ENCODE measurements at places on chromosomes 16 and 17.
A peak's percentile ranks its signal among the peaks of the same experiment; 100 is the strongest.

DNA sequence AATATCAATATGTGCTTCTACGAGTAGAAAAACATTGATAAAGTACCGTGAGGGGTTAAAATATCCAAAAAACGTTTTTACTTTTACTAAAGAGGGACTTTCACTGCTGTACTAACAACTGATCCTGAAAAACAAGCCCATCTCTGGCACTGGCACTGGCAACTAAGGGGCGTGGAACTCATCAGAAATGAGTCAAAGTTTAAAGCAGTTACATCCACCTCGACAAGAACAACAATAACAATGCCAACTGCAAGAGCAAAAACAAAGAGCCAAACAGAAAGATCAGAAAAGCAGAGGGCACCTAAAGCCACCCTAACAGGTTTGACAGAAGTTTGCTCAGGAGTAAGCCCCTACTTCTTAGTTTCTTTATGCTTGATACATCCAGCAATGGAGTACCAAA is 13.1 kb downstream of the MBTPS1 start:
- DNase-seq = no peak

- DNase-seq = no peak
These were observed 64.8 kb upstream of the KIFC3 start for GRCh38 chr16:57867000-57867561.

GRCh38 chr17:42253578-42253977 is 22.6 kb downstream of the STAT5B start:
- no peak for DNase-seq

DNA sequence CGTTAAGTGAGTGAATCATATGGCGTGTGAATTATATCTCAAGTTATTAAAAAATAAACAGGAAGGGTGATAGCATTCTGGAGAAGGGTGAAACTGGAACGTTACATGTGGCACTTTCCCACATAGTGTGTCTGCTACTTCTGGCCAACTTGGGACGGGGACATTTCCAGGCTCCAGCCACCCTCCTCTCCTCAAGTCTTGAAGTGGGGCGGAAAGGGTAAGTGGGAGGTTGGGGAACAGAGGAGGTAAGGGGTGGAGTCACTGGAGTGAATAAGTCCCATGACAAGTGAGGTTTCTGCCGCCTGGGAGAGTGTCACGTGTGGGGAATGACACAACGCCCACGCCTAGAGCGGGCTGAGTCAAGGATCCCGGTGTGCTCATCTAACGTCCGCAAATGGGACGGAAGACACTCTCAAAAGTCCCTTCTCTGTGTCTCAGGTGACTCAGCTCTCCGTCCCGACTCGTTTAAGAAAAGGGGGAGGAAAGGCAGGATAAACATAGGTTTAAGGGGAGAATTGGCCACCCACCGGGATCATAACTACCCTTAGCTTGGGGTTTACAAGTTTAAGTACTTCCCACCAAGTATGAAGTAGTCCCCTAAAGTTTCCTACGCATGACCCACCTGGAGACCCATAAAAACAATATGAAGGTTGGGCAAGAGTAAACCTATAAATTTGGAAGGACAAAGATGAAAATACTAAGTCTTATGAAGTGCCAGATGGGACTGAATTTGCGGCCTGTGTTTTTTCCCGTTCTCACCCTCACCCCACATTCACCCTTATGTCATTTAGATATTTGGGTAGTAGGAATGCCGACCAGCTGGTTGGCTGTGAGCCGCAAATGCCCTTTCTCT is 1.2 kb upstream of the SPAG9 start:
- DNase-seq = peak; percentile 99

DNA sequence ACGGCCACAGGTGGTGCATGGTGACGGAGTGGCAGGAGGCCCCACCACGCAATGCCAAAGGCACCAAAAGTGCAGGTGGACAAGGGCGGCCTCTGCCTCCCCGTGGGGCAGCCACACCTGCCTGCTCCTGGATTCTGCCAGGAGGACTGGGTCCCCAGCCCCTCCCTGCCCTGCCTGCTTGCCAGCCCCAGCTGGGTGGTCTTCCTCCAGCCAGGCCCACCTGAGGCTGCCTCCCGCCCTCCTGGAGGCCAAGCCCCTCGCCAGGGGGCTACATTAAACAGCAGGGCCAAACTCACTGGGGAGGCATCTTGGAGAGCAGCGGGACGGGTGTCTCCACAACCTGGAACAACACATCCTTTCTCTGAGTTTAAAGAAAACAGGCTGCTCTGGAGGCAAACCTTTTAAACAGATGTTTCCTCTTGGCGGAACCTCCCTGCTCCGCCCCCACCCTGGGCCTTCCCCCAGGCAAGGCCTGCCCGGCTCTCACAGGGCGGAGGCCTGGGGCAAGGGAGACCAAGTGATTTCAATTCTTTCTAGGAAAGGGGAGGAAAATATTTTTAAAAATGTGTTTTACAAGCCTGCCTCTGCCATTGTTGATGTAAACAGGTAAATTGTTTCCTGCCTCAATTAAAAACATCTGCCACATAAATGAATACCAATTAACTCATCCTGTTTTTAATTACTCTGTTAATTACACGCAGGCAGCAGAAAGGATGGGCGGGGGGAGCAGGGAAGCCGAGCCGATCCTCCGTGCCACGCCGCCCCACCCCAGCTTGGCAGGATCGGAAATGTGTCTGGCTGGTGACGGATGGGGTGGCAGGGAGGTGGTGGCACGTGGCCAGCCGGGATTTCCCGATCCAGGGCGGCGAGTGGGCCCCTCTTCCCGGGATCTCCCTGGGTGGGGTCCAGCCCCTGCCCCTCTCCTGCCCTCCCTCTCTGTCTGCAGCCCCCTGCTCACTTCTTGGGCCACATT is 54.4 kb upstream of the PABPN1L start:
- no peak for DNase-seq

DNA sequence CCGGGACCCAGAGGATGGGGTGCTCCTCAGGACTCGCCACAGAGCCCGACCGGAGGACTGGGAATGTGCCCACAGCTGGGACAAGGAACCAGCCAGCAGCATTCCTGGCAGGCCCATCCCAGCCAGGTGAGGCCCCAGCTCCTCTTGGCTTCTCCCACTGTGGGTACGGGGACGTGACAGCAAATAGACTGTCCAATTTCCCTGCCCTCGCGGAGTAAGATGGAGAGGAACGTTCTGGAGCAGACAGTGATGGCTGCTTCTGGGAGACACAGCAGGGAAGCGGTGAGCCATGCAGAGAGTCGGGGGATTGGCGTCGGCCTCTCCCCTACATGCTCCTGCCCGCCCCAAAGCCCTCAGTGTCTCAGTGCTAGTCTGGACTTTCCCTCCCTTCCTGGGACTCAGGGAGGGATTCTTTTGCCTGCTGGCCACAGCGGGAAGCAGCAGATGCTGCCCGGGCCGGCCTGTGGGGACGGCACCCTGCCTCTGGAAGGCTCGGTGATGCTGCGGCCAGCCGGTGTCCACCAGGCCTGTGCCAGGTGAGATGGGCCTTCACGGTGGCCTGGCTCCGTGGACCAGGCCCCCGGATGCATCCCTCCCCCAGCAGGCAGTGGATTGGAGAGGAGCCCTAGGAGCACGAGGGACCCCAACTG is 89.1 kb downstream of the SEC14L1 start:
- no peak for DNase-seq

DNA sequence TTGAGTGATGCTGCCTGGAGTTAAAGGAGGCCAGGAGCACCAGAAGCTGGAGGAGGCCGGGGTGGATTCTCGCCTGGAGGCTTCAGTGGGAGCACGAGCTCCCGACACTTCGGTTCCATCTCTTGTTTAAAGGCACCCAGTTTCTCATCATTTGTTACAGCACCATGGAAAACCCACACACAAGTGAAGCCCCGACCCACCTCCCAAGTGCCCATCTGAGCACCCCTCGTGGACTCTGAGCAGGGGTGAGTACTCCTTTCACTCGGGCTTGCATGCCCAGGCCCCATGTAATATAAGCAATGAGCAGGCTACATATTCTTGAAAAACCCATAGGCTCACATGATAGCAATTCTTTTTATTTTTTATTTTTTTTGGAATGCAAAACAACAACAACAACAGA is 196.9 kb upstream of the MAF start:
- no peak for DNase-seq

DNA sequence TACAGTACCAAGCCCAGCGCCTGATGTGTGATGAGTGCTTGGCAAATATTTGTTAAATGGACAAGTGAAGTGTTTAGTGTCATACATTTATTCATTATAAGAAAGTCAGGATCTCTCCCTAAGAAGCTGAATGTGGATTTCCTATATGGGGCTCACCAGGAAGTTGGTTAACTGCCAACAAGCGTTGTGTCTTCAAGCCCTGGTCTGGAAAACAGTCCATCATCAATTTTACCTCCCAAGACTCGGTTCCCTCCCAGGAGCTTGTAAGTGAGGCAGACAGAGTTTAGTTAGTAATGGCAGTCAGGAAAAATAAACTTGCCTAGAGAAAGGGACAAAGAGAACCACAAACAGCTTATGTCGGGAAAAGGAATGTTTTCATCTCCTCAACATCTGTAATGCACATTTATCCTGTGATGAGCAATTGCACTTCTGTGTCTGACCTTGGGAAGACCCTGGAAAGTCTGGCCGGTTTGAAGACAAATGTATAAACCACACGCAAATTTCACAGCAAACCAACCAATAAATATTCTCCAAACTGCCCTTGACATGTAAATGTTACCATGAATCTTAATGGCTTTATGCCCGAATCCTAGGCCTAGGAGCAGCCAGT is 28.3 kb downstream of the C16orf95 start:
- DNase-seq = no peak

- no peak for DNase-seq
These were observed 47.9 kb upstream of the ARHGAP17 start for GRCh38 chr16:25063102-25063501.

GRCh38 chr17:42411361-42411760 is 11.7 kb downstream of the CAVIN1 start:
- DNase-seq = no peak

DNA sequence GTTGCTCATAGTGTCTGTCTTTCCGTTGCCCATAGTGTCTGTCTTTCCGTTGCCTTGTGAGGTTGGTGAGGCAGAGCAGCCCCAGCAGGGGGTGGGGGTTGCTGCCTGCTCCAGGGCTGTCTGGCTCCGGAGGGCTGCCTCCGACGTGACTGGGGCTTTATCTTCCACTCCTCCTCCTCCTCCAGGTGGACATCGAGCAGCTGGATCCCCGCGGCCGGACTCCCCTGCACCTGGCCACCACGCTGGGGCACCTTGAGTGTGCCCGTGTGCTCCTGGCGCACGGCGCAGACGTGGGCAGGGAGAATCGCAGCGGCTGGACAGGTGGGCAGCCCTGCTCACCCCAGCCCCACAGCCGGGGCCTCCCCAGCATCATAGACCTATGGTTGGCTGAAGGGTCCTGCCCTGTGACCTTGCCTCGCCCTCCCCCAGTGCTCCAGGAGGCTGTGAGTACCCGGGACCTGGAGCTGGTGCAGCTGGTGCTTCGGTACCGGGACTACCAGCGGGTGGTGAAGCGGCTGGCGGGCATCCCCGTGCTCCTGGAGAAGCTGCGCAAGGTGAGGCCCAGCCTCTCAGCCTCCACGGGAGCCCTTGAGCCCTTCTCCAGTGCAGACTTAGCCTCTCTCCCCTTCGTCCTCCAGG is 14.7 kb downstream of the ANKRD13B start:
- no peak for DNase-seq

DNA sequence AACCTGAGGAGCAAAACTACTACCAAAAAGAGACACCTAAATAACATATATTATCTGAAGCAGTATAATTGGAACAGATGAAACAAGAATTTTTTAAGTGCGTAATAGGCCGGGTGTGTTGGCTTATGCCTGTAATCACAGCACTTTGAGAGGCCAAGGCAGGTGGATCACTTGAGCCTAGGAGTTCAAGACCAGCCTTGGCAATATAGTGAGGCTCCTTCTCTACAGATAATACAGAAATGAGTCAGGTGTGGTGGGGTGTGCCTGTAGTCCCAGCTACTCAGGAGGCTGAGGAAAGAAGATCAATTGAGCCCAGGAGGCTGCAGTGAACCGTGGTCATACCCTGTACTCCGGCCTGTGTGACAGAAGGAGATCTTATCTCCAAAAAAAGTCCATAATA is 294.2 kb upstream of the AXIN2 start:
- no peak for DNase-seq

DNA sequence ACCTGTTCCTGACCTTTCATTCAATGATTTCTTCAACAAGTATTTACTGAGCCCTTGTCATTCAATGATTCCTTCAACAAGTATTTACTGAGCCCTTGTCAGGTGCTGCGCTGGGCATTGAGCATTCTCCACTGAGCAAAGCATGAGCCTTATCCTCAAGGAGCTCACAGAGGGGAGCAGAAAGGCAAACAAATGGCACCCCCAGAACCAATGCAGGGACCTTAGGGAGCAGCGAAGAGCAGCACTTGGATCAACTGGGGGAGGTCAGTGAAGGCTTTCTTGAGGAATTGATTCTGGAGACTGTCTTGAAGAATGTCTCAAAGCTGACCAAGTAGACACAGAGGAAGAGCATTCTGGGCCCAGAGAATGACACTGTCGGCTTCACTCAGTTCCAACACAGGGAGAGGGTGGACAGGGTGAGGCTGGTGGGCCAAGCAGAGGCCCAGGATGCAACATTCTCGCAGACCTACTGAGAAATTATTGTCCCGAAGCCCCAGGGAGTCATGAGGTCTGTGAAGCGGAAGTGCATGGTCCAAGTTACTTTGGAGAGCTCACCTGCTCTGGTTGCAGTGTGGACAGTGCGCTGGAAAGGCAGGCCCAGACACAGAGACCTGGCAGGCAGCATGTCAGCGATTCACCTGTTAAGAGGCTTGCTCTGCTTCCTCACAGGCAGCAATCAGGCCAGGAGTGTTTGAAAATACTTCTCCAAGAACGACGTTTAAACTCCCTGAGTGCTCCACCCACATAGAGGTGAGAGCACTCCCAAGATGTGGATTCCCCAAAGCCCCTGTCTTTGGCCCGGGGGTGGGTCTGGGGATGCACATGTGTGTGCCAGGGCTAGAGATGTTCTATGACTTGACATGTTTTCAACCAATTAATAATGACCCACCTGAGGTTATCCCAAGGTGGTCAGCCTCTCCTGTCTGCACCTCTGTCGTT is 3.2 kb upstream of the MPO start:
- DNase-seq = no peak

- DNase-seq = no peak
These were observed 60.0 kb downstream of the CRISPLD2 start for GRCh38 chr16:84879569-84880487.

GRCh38 chr17:33779234-33779591 is 475.9 kb upstream of the CCL2 start:
- DNase-seq = peak; percentile 38

DNA sequence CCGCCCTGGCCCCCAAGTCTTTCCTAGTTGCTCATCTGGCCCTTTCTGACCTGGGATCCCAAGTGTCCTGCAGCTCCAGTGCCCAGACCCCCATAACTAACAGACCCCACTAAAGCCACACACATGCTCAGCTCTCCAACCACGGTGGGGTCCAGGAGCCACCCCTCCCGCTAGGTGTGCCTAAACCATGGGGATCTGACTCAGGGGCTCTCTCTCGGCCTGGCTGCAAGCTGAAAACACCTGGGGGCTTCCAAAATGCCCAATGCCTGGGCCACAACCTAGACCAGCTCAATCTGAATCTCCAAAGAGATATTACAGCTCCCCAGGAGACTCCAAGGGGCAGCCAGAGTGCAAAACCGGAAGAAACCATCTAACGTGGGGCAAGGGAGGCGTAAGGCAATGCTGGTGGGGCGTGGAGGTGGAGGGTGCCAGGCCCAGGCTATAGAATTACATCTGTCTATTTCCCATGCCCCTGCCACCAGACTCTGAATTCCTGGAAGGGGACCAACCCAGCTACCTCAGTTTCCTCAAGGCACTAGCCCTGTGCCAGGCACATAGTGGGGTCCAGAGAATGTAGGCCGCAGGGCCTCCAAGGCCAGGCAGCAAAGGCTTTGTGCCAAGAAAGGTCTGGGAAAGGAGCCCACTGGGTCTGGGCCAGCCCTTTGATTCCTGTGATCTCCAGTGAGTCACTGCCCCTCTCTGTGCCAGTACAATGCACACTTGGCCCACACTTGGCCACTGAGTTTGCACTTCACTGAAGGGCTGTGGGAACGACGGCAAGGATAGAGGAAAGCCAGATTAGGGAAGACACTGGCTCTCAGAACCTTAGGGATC is 3.3 kb downstream of the CD2BP2 start:
- no peak for DNase-seq

Measured in Panc1 (cell line).